ENCODE measurements at places on chromosomes 2 and 18.
A peak's percentile ranks its signal among the peaks of the same experiment; 100 is the strongest.

GRCh38 chr2:201968050-201968449 is 65.6 kb upstream of the FZD7 start:
- no peak for DNase-seq

- DNase-seq = no peak
Observed at GRCh38 chr18:46469186-46469915, 187.7 kb downstream of the LOXHD1 start.

DNA sequence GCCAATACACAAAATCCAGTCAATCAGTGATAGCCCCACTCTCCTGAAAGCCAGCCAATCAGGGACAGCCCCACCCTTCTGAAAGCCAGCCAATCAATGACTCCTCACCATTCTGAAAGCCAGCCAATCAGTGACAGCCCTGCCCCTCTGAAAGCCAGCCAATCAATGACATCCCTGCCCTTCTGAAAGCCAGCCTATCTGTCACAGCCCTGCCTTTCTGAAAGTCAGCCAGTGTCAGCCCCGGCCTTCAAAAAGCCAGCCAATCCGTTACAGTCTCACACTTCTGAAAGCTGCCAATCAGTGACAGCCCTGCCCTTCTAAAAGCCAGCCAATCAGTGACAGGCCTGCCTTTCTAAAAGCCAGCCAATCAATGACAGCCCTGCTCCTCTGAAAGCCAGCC is 95.9 kb upstream of the HDAC4 start:
- DNase-seq = no peak

GRCh38 chr18:46883180-46883579 is 34.1 kb downstream of the PIAS2 start:
- DNase-seq = no peak

DNA sequence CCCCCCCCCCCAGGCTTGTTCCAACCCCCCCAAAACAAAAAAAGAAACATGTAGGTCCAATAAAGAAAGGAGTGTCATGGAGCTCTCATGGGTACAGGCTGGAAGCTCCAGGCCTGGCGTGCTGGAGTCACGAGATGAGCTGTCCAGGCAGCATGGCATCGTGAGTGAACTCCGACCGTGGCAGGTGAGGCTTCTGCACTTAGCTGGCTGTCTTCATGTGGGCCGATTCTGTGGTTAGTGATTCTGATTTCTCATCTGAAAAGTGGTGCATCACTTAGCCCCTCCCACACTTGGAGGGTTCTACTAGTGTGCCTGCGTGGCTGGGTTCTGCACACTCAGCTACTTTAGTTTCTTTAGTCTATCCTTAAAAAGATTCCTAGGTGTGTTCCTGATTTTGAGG is 126.4 kb upstream of the MGAT5 start:
- DNase-seq = peak; percentile 62

DNA sequence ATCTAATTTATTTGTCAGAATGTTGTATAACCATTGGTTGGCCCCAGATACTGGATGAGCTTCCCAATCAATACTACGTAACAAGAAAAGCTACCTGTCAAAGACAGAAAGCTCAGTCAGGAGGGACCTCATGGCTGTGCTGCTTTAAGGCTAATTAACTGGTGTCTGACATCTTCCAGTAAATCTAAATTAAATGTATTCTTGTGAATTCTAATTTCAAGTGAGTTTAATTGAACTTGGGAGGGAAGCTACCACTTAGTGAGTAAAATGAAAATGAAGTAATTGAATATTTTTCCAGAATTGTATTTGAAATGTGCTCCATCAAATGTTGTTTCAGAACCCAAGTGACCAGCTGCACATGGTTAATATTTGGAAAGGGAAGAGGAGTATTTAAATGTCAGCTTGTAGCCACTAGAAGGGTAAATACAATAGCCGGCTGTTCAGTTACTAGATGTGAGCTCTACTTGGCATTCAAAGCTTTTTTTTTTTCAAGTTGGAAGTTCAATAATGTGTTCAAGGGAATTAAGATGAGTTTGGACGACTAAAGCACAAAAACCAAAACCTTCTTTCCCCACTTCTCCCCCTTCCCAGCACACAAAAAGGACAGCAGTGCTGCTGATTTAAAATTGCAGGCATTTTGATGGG is 62.0 kb downstream of the GPR39 start:
- DNase-seq = no peak

DNA sequence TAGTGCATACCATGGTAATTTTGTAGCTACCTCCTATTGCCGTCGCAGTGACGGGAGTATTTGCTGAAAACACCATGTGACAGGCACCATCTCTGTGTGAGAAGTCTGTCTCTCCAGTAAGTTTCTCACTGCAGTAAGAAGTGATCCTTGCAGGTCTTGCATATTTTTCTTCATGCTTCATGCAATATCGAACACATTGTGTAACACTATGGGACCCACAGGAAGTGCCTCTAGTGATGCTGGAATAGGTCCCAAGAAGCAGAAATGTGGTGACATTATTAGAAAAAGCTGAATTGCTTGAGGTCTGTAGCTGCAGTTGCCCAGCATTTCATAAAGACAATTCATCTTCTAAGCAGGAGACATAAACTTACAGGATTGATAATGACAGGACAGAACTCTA is 167.6 kb downstream of the DCDC2C start:
- no peak for DNase-seq

DNA sequence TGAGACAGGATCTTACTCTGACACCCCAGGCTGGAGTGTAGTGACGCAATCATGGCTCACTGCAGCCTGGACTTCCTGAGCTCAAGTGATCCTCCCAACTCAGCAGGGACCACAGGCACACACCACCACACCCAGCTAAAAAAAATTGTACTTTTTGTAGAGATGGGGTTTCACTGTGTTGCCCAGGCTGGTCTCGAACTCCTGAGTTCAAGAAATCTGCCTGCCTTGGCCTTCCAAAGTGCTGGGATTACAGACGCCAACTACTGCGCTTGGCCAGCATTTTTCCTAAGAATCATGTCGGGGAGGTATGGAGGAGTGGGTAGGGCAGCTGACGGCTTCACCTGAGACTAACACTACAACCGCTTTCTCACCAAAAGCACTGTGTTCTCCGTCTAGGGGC is 50.4 kb downstream of the CYP26B1 start:
- DNase-seq = no peak

- no peak for DNase-seq
Observed at GRCh38 chr2:42353792-42354429, 7.1 kb downstream of the COX7A2L start.

- no peak for DNase-seq
Observed at GRCh38 chr2:28336982-28337627, 55.6 kb upstream of the FOSL2 start.

DNA sequence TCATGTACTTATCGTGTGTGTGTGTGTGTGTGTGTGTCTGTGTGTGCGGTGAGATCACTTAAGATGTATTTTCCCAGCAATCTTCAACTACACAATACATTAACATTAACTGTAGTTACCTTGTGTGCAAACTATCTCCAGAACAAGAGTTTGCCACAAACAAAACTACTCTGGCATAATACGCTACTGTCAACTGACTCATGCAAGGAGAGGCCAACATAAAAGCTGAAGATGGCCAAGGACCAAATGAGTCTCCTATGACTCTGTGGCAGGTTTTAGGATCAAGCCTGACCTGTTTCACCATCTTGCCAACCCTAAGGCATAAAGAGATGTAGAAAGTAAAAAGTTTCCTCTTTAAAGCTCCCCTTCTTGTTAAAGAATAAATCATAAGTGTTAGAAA is 20.1 kb downstream of the CYB5A start:
- DNase-seq = no peak

DNA sequence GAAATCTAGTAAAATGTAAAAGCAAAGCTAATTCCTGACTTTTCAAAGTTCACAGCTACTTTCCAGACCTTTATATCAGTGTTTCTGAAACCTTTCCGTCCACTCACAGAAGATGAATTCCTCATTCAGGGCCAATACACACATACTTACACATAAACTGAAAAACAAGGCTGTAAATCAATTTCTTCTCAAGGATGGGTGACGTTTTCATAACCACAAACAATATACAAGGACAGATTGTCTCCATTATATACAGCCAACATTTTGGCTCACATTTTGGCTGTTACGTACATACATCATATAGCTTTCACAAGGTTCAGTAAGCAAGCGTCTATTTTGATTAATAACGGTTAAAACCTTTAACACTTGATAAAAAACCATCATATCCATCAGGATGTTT is 1.4 kb downstream of the RPRD1A start:
- no peak for DNase-seq

- no peak for DNase-seq
Observed at GRCh38 chr2:1680222-1681016, 63.9 kb downstream of the PXDN start.

- no peak for DNase-seq
Observed at GRCh38 chr2:55235724-55236538, 3.4 kb downstream of the RPS27A start.

GRCh38 chr2:137959166-137959565 is 5.1 kb upstream of the HNMT start:
- DNase-seq = no peak

GRCh38 chr2:150598383-150598782 is 110.9 kb upstream of the RND3 start:
- no peak for DNase-seq

- no peak for DNase-seq
Observed at GRCh38 chr2:153388246-153388645, 90.3 kb downstream of the RPRM start.

DNA sequence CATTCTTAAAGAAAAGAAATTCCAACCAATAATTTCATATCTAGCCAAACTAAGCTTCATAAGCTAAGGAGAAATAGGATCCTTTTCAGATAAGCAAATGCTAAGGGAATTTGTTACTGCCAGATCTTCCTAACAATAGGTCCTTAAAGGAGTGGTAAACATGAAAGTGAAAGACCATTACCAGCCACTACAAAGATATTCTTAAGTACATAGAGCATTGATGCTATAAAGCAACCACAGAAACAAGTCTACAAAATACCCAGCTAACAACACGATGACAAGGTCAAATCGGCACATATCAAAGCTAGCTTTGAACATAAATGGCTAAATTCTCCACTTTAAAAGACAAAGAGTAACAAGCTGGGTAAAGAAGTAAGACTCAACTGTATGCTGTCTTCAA is 188.9 kb upstream of the RPRM start:
- no peak for DNase-seq

GRCh38 chr2:220499225-220499624 is 871.8 kb downstream of the SLC4A3 start:
- DNase-seq = no peak

DNA sequence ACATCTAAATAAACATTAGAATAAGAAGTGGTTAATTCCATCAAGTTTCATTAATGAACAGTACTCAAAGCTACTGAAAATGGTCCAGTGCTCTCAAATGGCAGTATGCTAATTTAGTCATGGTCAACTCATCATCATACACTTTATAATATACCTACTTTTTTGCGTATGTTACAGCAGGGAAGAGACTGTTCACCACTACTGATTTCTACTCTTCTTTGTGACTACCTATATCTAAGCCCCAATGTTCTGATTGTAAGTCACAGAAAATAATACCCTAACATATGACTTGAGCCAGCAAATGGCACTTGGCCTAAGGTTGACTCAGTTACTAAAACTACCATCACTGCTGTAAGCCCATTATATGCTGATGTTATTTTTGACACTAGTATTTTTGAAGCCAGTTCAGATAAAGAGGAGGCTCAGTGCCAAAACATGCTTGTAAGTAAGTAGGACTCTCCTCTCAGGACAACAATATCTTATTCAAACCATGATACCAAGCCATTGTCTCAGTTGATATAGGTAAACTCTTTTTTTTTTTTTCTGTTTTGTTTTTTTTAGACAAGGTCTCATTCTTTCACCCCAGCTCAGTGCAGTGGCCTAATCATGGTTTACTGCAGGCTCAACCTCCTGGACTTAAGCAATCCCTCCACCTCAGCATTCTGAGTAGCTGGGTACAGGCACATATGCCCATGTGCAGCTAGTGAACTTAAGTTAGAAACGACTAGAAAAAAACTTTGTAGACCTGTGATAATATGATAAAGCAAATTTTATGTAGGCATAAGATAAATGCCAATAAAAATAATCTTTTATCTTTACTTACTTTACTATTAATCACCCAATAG is 266.9 kb downstream of the ZNF385B start:
- DNase-seq = no peak

GRCh38 chr2:100833331-100833730 is 13.4 kb downstream of the NPAS2 start:
- DNase-seq = no peak

GRCh38 chr2:111208639-111209038 is 87.9 kb downstream of the BCL2L11 start:
- no peak for DNase-seq

- DNase-seq = no peak
Observed at GRCh38 chr2:223909001-223909741, 36.0 kb downstream of the WDFY1 start.

DNA sequence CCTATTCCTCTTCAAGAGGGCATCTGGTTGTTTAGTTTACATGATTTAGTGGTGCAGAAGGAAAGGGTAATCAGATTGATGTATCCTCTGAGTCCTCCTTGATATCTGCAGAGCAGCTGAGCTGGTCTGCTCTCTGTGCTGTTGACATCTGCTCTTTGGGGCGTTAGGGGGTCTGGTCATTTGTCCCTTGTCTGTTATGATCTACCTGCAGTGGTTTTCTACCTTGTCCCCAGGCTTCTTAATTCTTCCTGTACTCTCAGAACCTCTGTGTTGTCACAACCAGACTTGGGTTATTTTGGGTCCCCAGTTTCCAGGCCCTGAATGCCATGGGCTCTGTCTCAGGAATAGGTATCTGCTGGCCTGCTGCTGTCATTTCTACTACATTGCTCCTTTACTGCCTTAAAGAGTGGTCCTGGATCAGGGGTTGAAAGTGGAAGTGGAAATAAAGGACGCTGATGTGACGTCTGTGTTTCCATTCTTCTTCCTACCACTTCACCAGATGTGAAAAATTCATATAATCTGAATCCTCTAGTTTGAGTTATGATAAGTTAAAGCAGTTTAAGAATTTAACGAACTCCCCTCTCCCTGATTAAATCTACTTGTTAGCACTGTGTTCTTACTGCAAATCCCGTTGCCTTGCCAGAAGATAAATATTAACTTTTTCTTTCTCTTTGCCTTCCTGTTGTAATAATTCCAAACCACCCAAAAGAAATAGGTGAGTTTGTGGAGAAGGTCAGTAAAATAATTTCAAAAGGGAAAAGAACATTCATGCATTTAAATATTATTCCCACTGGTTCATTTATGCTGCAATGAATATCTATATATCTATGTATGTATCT is 16.6 kb upstream of the CPS1 start:
- DNase-seq = no peak

- no peak for DNase-seq
Observed at GRCh38 chr2:207362716-207363115, 167.0 kb upstream of the CREB1 start.
